ENCODE measurements at places on chromosomes 6 and 20. TPM values are rescaled to one million over a fixed set of nuclear protein-coding genes. Genes with fewer than 3 reads are reported as not detected.

Gene LHFPL5
- total RNA-seq: not detected

Gene DXO
- 17.1 TPM for total RNA-seq

Gene BLCAP
- total RNA-seq: 148 TPM

Gene GPX5
- not detected for total RNA-seq

DNA sequence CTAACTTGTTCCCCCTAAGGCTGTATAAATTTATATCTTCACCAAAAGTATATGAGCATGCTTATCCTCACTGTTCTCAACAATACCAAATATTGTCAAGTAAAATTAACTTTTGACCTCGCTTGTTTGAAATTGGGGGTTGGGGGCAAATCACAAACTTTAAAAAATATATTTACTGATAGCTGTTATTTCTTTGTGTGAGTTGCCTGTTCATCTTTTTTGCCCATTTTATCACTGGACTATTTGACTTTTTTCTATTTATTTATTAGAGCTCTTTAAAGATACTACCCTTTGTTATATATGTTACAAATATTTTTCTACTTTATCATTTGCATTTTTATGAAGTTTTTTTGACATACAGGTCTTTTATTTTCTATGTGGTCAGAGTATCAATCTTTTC is 187.7 kb downstream of the ZDHHC14 start:
- no peak for DNase-seq

DNA sequence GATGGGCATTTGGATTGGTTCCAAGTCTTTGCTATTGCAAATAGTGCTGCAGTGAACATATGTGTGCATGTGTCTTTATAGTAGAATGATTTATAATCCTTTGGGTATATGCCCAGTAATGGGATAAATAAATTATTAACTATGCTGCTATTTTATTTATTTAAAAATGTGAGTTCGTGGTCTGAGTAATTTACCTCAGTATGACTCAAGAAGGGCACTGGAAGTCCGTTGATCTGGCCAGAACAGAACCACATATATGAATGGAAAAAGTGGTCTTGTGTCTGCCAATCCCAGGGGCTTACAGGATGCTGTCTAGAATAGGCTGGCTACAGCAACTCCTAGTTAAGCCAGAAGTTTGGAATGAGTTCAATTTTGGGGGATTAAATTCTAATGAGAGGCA is 27.6 kb upstream of the HLA-C start:
- no peak for DNase-seq

- no peak for DNase-seq
Measured at GRCh38 chr20:31816221-31816620, 2.9 kb upstream of the MYLK2 start.

GRCh38 chr6:45746046-45746445 is 269.6 kb downstream of the CLIC5 start:
- DNase-seq: no peak

GRCh38 chr6:104486035-104486434 is 373.7 kb downstream of the HACE1 start:
- no peak for DNase-seq

DNA sequence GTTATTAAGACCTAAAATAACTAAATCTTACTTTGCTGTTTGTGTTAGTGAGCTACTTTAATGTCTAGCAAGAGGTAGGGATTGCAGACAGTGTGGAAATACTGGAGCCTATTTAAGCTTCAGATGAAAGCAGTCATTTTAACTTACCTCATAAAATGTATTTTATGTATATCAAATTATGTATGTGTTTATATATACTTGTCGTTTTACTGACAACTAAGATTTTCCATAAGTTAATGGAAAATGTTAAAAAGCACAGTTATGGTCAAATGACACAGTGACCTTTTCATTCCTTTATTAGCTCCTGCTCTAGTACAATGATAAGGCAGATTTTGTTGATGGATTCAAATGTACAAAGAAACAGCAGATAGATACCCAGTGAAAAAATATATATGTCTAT is 34.6 kb downstream of the QKI start:
- DNase-seq: no peak

DNA sequence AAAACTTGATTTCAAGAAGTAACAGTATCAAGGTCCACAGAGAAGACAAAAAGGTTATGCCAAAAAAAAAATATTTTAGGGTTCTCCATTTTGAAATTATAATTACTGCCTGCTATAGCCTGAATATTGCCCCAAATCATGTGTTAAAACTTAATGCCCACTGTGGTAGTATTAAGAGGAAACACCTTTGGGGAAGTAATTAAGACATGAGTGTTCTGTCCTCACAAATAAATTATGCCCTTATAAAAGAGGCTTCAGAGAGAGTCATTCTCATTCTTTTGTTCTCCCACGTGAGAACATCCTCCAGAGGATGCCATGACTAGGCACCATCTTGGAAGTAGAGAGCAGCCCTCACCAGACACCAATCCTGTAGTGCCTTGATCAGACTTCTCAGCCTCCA is 66.2 kb downstream of the GMDS start:
- no peak for DNase-seq
